Activated CD8-positive, alpha-beta T cell treated with anti-CD3 and anti-CD28 coated beads, Interleukin-2, amount 10 ng/mL, durations not matched to agents 7 days and 5 days (primary cell): ENCODE measurements at places on chromosomes 4 and X. TPM values are rescaled to one million over a fixed set of nuclear protein-coding genes. Genes with fewer than 3 reads are reported as not detected.

DNA sequence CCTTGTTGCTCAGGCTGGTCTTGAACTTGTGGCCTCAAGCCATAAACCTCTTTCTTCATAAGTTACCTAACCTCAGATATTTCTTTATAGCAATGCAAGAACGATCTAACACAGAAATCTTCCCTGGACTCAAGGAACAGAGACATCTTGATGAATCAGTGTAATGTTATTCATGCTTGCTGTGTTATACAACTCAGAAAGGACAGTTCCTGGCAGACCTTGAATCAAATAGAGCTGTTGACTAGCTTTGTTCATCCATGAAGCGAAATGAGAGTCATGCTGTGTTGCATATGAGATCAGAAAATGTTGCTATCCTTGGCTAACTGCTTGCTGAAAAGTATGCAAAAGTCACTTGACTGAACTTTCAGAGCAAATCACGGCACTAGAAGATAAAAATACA lies 72.6 kb upstream of the ARHGAP24 start:
- H3K27me3 ChIP-seq = no peaks in the 10 kb centered on the region
- H3K36me3 ChIP-seq = no peaks in the 10 kb centered on the region
- no peak overlapping the region for H3K4me3 ChIP-seq
- no peak for DNase-seq
- no peaks in the 10 kb centered on the region for H3K4me1 ChIP-seq
- H3K27ac ChIP-seq = no peak overlapping the region

DNA sequence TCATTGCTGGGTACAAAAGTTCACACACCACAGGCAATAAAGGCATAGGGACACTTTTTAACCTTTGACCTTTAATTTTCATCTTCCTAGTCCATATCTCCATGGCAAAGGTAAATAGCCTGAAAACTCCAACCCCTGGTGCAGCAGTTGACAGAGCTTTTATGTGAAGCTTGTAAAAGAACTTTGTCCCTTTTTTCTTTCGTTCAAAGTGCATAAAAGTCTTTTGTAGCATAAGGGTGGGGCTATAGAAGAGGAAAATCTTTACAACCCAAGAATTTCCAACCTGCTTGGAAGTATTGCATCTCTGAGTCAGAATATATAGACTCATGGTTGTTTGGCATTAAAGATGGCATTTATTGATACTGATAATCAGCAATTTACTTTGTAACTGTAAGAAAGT lies 20.4 kb downstream of the POF1B start:
- no peak for DNase-seq
- no peak overlapping the region for H3K4me3 ChIP-seq
- no peaks in the 10 kb centered on the region for H3K27me3 ChIP-seq
- no peaks in the 10 kb centered on the region for H3K36me3 ChIP-seq

DNA sequence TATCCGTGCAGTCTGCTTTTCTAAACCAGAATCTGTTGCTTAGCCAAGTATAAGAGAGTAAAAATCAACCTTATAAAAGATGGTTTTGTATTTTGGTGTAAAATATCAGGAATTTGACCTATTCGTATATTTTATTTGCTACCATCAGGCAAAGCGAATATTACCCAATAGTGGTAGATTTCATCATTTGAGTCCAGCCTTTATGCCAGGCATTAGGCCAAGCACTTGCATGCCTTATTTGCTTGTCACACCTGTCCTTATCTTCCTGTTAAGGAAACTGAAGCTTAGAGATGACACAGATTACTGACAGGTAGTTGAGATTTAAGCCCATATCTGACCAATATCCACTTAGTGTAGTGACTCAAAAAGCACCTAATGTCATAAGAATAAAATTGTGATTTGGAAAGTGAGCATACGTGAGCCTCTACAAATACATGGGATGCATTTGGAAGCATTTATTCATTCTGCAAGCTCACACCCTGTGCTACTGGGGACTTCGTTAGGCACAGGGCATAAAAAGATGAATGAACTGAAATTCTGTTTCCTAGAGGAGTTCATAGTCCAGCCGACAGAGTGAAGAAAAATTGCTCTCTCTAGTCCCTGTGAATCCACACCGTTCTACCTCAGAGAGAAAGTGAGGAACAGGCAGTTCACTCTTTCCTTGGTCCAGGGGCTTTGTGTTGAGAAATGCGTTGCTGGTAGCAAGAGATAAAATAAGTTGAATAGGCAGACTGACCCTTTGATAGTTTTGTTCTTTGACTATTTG lies 2.3 kb upstream of the RNF212 start:
- H3K4me1 ChIP-seq = no peaks in the 10 kb centered on the region
- no peak for DNase-seq
- no peak overlapping the region for H3K4me3 ChIP-seq
- H3K36me3 ChIP-seq = no peaks in the 10 kb centered on the region

DNA sequence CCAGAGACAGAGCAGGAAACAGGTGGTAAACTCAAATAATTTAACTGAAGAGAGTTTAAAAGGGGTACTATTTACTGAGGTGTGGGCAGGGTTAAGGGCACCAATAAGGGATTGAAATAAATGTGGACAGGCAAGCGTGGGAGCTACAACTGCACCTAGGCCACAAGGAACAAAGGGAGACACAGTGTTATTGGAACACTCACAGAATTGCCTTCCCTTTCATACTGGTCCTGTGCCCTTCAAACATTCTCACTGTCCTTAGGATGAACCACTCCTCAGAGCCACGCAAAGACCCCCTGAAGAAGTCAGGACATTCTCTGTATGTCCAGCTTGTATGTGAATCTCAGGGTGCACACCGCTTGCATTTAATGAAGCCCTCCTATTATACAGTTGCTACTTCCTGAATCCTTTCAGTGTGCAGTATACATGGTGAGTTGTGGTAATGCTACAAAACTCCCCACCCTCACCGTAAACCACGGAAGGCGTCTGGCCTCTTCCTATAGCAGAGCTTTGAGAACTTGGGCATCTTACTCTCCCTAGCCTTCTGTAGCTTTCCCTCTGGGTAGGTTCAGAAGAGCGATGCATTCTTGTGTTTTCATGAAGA lies 9.6 kb upstream of the MRPL1 start:
- H3K36me3 ChIP-seq = no peaks in the 10 kb centered on the region
- DNase-seq = peak; percentile 87
- H3K27ac ChIP-seq = peak overlapping the region; percentile 93
- no peaks in the 10 kb centered on the region for H3K27me3 ChIP-seq
- H3K4me1 ChIP-seq = peaks cover 63% of the 10 kb centered on the region
- H3K4me3 ChIP-seq = peak overlapping the region; percentile 67

DNA sequence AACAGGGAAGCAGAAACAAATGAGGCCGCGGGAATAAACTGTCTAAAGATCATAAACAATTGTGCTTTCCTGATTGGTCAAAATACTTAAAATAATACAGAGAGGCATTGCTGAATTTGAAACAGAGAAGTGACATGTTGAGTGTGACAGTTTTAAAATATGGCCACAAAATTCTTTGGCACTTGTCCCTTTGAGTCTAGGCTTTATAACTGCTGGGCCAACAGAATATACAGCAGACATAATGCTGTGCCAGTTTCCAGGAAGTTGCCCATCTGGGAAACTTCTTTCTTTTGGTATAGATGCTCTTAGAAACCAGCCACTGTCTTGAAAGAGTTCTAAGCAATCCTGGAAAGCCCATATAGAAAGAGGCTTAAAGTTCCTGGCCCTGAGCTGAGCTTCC lies 668.4 kb downstream of the CENPC start:
- no peaks in the 10 kb centered on the region for H3K36me3 ChIP-seq
- DNase-seq = no peak
- no peaks in the 10 kb centered on the region for H3K4me1 ChIP-seq

DNA sequence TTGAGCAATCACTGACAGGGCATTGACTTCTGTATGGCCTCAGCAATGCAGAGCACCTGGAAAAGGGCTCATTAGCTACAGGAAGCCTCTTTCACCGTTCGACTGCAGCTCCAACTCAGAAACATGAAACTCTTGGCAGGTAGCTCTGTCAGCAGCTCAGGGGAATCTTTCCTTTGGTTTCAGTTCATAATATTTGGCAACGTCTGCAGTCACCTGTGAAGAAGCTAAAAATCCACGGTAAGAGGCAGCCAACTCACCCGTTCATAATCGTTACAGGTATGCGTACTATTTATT lies 354.9 kb downstream of the CAMK2D start:
- DNase-seq = no peak
- H3K4me3 ChIP-seq = no peak overlapping the region
- H3K27ac ChIP-seq = no peak overlapping the region
- H3K4me1 ChIP-seq = peaks cover 4% of the 10 kb centered on the region

DNA sequence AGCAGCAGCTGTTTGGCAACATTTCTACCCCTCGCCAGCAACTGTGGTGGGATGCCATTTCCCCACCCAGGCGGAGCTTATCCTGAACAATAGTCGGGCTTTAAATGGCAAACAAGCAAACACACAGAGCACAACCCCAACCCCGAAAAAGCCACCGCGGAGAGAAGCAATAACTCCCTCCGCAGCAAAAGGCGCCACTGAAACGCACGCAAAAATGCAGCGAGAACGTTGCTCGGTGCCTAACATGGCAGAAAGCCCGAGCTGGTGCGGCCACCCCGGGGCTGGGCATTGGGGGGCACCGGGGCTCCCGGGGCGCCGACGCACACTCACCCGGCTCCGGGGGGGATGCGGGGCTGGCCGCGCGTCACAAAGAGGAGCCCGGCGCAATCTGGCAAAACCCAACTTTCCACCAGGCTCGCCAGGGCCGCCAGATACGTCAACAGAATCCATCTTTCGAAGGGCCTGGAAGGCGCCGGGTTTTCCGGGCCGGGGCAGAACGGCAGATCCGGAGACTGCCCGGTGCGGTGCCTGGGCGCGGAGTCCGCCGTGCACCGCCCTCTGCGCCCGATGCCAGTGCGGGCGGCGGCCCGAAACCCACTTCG lies 818 bp downstream of the RAI2 start:
- DNase-seq = no peak
- H3K36me3 ChIP-seq = no peaks in the 10 kb centered on the region
- H3K27me3 ChIP-seq = peaks cover 55% of the 10 kb centered on the region
- H3K27ac ChIP-seq = no peak overlapping the region

DNA sequence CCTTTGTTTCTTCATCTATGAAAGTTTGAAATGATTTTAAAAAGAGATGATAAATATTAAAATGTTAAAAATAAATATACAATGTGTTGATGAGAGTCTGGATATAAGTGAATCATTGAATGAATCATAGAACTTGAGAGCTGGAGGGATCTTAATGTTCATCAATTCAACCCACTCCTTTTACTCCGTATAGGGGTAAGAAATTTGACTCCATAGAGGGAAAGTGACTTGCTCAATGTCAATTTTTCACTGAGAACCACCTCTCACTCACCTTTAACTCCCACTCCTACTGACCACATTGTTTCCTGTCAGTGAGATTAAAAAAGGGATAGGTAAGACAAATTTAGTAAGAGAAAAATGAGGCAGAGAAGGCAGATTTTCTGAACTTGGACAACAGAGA lies 557.2 kb upstream of the GRIA3 start:
- no peak overlapping the region for H3K4me3 ChIP-seq
- no peak for DNase-seq
- H3K4me1 ChIP-seq = no peaks in the 10 kb centered on the region
- H3K36me3 ChIP-seq = no peaks in the 10 kb centered on the region

GRCh38 chr4:180333162-180333561 lies 1910.0 kb upstream of the TENM3 start:
- DNase-seq = no peak
- H3K27me3 ChIP-seq = no peaks in the 10 kb centered on the region
- no peak overlapping the region for H3K27ac ChIP-seq
- H3K4me3 ChIP-seq = no peak overlapping the region

GRCh38 chr4:147094238-147094637 lies 148.6 kb upstream of the TTC29 start:
- no peak for DNase-seq
- H3K27ac ChIP-seq = no peak overlapping the region

DNA sequence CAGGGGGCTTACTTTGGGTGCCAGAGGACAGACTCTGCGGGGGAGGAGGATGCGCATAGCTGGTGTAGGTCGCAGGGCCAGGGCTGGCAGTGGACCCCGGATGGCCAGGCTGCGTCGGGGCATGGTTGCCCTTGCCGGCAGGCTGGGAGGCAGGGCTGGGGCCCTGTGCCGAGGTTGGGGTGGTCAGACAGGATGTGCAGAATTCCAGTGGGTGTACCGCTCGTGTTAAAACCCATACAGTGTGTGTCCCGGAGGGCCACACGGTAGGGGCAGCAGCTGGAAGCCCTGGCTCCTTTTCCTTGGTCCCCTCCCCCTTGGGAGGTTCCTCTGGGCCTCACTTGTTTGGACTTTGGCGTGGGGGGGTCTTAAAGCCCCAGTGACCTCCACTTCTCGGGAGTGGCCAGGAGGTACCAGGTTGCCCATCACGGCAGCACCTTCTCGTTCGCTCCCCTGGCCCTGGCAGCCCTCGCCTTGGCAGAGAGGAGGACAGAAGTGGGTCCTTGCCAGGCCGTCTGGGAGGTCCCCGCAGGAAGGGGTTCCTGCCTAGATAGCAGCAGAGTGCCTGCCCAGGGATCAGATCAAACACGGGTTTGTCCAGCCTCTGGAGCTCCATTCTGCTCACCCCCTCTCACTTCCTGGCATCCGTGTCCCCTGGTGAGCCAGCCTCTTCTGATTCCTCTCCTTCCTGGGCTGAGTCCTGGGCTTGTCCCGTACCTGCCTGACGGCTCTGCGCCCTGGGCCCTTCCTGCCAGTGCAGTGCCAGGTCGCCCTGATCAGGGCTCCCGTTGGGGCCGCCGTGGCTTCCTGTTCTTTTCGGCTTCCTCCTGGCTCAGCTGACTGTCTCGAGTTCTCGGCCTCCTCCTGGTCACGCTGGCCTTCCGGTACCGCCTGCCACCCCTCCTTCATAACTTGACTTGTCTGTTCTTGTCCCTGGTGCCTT lies 56.7 kb upstream of the HGFAC start:
- DNase-seq = no peak
- H3K4me1 ChIP-seq = peaks cover 12% of the 10 kb centered on the region
- H3K27me3 ChIP-seq = peaks cover 7% of the 10 kb centered on the region
- H3K27ac ChIP-seq = peak overlapping the region; percentile 64
- peaks cover 7% of the 10 kb centered on the region for H3K36me3 ChIP-seq

DNA sequence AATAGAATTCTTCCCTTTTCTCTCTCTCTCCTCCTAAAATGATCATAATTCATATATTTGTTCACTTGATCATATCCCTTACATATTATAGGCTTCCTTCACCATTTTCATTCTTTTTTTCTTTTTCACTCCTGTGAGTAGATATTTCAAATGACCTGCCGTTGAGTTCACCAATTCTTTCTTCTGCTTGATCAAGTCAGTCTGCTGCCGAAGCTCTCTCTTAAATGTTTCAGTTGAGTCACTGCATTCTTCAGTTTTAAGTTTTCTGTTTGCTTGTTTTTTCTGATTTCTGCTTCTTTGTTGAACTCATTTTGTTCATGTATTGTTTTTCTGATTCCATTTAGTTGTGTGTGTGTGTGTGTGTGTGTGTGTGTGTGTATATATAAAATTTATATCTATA lies 354.3 kb downstream of the GPAT3 start:
- no peaks in the 10 kb centered on the region for H3K4me1 ChIP-seq
- H3K4me3 ChIP-seq = no peak overlapping the region
- DNase-seq = no peak
- no peak overlapping the region for H3K27ac ChIP-seq
- no peaks in the 10 kb centered on the region for H3K36me3 ChIP-seq
- H3K27me3 ChIP-seq = no peaks in the 10 kb centered on the region

GRCh38 chr4:109029987-109030386 lies 267.1 kb upstream of the ETNPPL start:
- H3K36me3 ChIP-seq = no peaks in the 10 kb centered on the region
- no peaks in the 10 kb centered on the region for H3K4me1 ChIP-seq
- no peaks in the 10 kb centered on the region for H3K27me3 ChIP-seq
- no peak overlapping the region for H3K27ac ChIP-seq
- no peak overlapping the region for H3K4me3 ChIP-seq
- no peak for DNase-seq

Gene ZIC3
- not detected for total RNA-seq

Gene CXXC4
- not detected for total RNA-seq

Gene ZNF827
- 13.6 TPM for total RNA-seq

Gene USP53
- 10.0 TPM for total RNA-seq
